Amniotic epithelial cell (primary cell): ENCODE measurements at places on chromosomes 12 and 14.

DNA sequence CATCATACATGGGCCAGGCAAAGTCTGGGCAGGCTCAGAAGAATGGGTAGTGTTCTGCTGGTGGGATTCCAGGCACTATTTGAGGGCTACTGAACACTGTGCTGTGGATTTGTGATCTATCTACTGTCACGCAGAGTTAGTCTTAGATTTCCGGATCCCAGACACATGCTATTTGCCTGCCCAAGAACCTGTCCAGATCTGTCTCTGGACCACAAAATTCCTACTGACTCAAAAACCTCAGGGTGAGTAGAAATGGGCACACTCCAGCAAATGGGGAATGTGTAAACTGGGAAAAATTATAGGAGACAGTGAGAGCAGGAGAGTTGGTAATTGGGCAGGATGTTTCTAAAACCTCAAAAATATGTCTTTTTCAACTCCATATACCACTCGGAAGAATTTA, 129.9 kb downstream of the GALC start:
- DNase-seq, result no peak

DNA sequence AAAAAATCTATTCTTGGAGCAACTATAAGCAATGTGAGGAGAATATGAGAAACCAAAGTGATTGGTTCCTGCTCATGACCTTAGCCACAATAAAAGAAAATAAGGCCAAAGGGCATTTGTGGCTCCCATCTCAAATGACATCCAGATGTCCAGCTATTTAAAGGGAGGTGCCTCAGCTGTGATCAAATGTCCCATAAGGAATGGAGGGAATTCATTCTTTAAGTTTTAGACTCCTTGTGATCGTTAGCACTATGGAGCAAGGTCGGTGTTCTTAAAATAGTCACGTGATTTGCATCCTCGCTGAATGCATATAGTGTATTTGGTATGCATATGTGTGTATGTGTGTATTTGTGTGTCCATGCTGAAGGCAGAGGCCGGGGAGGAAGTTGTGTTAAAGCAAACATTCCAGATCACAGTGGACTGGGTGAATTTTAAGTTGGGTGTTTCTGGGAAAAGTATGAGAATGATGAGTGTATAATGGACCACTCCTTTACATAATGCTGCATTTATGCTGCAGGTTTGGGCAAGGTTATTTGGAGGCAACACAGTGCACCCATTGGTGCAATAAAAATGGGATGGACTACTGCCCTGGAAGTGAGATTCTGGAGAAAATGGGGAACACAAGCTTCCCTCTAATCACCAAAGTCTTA, 5.6 kb upstream of the E2F7 start:
- DNase-seq, result no peak

GRCh38 chr14:44653641-44654040, 146.6 kb upstream of the FSCB start:
- no peak for DNase-seq

DNA sequence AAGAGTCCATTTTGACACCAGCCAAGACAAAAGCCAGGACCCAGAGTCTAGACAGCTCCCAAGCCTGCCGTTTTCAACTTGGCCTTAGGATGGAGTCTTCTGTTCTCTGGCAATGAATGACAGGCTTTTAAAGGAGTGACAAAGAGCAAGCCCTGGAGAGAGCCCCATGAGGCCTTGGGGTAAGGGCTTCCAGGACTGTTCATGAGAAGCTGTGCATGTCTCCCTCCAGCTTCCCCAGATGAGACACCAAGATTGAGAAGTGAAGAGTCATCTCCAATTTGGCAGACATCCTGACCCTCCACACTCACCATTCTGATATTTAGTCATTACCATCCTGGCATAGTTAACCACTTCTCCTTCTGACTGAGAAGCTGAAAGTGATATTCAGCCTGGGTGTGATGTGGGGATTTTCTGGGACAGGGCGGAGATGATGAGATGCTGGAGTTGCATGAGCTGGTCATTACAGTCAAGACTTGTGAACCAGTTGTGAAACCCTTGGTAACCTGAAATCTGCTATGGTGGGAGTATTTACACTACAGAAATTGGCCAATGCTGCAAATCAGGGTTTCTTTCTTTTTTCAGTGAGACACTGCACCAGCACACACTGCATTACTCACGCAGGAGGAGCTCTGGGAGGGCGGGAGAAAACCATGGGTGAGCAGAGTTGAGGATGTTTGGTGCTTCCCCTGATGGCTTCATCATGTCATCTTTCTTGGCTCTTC, 77.8 kb downstream of the VCPKMT start:
- DNase-seq, result peak; percentile 91

DNA sequence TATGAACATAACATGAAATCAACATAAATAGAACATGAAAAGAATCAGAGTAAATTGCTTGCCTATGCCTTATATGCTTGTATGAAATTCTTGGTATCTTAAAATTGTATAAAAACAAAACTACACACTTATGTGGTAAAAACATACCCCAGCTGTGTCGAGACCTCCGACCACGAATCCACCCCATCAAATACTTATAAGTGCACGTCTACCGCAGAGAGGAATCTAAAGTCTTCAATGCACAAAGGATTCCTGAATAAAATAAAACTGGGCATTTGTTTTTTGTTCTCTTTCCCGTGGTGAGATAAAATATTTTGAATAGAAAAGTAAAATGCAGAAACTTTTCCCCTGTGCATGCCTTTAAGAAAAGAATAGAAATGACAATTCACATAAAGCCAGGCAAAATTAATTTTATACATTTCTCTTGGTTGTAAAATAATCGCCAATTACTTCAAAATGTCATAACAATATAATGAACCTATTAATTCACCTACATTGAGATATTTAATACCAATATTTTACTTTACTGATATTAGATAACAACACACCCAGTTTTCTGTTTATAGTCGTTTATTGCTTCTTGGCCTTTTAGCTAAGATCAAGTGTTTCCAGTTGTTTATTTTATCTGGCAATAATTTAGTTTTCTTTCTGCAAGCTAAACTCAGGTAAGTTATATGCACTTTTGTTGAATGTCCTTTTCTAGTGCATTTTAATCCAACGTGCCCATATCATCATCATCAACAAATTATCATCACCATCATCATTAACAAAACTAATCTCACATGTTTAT, 1.0 kb downstream of the KLRK1 start:
- no peak for DNase-seq

DNA sequence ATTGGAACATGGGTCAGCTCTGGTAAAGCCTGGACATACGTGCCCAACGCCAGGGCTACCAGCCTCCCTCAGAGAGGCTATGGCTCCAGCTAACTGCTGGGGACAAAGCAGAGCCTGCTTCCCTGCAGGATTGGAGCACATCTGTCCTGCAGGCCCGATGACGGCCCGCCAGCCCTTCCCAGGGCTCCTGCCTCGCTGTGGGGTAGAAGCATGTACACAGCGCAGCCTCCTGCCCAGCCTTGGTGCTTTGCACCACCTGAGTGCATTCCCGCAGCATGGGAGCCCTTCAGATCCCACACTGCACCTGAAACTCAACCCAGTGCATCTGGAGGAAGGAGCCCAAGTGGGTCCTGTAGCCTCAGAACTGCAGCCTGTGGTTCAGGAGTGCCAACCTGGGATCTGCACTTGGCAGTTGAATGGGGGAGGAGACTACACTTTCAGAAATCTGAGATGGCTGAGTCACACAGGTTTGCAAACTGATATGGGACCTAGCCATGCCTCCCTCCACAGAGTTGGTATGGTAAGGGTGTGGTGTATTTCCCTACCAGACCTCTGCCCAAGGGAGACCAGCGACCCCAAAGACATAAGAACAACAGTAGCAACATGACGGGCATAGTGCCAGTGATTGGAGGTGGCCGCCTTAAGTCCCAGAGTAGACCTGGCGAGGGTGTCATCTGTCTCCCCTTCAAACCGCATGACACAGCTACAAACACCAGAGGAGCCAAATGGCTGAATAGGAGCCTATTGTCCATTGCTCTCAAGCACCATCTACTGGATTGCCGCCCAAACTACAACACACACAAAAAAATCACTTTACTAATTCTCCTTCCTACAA, 273.9 kb upstream of the MIS18BP1 start:
- DNase-seq, result no peak

DNA sequence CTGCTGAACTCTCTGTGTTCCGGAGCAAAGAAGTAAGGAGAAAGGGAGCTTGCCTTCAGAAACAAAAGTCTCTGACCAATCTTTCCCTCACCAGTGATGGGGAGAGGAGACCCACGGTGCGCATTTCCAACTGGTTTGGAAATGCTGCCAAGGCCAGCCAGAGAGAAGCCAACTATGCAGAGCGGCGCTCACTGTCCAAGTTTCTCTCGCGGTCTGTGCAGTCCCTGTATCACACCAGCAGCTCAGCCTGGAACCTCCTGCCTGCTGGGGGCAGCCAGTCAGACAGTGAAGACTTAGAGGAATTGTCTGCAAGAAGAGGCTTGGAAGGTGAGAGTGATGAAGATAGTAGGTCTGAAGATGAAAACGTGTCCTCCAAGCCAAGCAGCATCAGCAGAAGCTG, 206.2 kb downstream of the NAV3 start:
- no peak for DNase-seq

DNA sequence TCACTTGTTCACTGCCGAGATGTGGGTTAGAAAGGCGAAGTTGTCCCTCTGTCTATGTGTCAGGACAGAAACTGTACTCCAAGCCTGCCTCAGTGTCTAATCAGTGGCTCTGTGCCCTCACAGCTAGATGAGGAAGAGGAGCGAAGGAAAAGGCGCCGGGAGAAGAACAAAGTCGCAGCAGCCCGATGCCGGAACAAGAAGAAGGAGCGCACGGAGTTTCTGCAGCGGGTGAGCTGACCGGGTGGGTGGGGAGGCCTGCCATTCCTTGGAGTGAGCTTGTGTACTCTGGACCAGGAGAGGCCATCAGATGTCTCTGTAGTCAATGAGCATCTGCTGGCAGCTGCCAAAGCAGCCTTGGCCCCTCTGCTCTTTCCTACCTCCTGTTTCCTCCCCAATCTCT, 33.5 kb downstream of the JDP2 start:
- DNase-seq, result no peak

GRCh38 chr14:98906123-98906995, 365.6 kb downstream of the BCL11B start:
- no peak for DNase-seq

DNA sequence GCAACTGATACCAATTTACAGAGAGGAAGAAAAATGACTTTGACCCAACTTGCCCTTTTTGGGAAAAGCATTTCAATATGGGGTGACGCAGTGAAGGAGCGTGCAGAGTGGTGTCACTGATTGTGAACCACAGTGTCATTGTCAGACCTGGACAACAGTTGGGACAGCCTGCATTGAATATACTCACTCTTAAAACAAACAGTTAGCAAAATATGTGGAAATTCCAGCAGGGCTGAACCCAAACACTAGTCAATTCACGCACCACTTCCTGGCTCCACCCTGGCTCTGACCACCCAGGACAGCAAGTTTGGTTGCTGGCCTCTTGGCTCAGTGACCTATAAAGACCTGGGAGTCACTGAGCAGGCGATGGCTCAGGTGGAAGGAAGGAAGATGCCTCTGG, 61.3 kb downstream of the NOS1 start:
- no peak for DNase-seq

GRCh38 chr14:56782711-56783110, 27.6 kb downstream of the OTX2 start:
- no peak for DNase-seq

DNA sequence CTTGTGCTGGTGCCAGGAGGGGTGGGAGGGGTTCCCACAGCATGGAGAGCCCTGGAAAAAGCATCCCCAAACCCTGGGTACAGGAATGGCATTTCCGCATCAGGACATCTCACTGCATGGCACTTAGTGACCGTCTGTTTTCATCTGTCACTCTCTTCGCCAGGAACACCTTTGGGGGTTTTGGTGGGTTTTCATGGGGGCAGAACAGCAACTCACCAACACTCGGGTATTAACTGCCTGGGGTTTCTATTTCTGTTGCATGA, 3.5 kb downstream of the VSX2 start:
- DNase-seq, result no peak

DNA sequence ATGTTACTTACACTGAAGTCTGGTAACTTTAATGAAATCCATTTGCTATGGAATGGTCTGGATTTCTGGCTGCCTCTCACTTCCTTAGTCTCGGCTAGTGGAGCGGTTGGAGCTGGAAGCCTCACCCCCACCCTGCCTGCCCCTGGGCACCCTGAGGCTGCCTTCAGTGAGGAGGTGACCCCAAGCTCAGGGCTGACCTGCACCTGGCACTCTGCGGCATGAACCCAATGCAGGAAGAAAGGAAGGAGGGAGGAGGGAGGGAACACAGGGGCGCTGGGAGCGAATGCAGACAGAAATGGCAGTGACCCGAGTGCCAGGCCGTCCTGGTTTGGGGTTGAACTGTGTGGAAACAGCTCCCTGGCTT, 353.1 kb downstream of the TMEM121 start:
- DNase-seq, result no peak

- DNase-seq, result no peak
Observed at GRCh38 chr12:6535960-6536847, 1.9 kb downstream of the GAPDH start.

DNA sequence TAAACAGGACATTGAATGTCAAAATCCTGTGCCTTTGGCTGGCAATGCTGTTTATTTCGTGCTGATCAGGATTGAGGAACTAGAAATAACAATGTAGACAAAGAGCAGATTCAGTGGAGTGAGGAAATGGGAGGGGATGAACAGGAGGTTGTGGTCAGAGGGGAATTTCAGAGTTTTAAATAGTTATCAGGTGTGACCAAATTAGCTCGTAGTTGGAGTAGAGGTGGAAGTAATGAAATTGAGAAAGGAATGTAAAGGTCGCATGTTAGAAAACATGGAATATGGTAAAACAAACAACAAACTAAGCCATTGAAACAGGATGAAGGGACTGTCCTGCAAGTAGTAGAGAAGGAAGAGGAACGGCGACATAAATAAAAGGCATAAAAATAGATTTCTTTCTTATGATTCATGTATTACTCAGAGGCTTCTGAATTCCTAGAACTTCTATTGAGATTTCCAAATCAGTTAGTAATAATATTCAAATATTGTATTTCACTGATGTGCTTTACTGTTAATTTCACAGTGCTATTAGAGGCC, 9.5 kb upstream of the SAV1 start:
- DNase-seq, result peak; percentile 55

DNA sequence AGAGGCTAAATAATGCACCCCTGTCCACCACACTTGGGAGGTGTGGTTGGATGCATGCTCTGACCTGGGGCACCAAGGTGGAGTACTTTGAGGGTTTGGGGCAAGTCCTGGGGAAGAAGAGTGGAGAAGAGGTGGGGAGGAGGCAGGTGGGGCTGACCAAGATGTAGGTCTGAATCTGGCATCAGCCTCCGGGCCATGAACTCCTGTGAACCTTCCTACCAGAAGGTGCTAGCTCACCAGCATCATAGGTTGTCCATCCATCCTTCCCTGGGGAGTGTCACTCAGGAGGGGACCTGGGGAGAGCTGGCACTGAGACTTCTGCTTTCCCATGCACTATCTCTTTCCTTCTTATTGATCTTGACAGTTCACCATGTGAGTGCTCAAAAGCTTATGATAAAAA, 13.6 kb upstream of the EMP1 start:
- DNase-seq, result no peak
